ENCODE measurements at places on chromosomes 1 and 21.

- DNase-seq, result no peak
These were observed 1.9 kb upstream of the NTNG1 start for GRCh38 chr1:107138767-107139445.

- DNase-seq, result no peak
These were observed 210.9 kb downstream of the KAZN start for GRCh38 chr1:14809191-14809981.

DNA sequence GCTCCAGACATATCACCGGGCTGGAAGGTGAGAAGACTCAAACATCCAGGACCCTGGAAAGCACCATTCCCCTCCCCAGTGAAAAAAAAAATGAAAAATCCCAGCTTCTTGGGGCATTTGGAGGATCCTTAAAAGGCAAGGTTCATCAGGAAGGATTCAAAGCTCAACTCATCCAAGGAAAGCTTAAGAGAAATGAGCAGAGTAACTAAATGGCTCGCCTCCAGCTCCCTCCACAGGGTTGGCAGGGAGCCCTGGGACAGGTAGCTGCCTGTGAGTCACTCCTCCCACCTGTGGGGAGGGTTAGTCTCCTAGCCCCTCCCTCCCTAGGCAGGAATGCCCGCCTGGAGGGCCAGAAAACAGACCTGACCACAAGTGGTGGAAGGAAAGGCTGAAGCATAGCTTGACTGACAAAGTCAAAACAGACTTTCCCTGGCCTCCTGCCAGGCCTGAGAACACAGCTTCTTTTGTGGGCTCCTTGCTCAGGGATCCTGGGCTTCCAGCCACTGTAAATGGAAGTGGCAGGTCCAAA lies 712 bp upstream of the LAMB3 start:
- peak; percentile 17 for DNase-seq

DNA sequence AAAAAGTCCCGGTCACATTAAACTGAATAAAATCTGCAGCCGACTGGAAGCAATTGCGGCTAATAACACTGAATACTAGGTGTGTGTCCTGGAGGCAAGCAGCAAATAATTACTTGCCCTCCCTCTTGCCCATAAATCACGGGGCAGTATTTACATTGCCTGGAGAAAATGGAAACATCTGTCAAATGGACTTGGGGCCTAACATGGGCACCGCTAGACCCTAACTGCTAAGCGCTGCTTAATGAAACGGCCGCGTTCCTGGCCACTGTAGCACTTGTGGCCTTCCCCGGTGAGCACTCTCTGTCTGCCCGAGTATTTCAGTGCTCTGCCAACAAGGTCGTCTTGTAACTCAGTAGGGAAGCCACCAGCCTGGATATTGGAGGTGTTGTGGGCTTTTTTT lies 23.9 kb upstream of the KNCN start:
- DNase-seq, result no peak

GRCh38 chr1:219858980-219859379 lies 69.4 kb downstream of the SLC30A10 start:
- DNase-seq, result no peak

GRCh38 chr21:46323227-46323709 lies 402 bp downstream of the C21orf58 start:
- DNase-seq, result no peak

- no peak for DNase-seq
These were observed 2.8 kb downstream of the TNFRSF8 start for GRCh38 chr1:12065872-12066271.

DNA sequence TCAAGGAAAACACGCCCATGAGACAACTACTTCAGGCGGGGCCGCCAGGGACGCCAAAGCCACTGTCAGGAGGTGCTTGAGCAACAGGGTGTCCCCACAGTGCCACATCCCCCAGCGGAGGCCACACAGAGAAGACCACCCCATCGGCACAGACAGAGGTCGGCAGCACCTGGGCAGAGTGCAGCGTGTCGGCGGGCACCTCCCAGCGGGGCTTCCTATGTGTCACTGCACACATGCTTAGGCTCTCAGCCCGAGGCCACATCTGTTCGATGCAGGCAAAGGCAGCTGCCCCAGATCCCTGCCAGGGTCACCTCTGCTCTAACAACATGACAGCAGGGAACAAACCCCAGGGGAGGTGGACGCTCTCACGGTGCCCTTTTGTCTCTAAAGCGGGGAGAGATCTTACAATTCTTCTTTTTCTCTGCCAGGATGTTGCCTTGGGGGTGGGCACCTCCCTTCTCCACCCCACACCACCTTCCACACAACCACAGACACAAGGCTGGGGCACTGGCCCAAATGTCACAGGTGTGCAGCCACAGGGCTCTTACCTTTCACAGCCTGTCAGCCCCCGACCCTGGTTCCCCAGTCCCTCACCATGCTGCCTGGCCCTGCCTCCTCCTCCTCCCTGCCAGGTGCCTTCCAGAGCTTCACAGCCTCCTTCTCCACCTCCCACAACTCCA lies 4.2 kb downstream of the KRTAP10-8 start:
- no peak for DNase-seq
